ENCODE measurements at places on chromosomes 4 and X. TPM values are rescaled to one million over a fixed set of nuclear protein-coding genes. Genes with fewer than 3 reads are reported as not detected.
A peak's percentile ranks its signal among the peaks of the same experiment; 100 is the strongest.

GRIA2 gene
- 16.4 TPM for total RNA-seq

PPP3CA gene
- total RNA-seq = 79.8 TPM

NOX1 gene
- total RNA-seq = 1.3 TPM

SLC10A4 gene
- total RNA-seq = 3.2 TPM

WDR17 gene
- 7.1 TPM for total RNA-seq

GRCh38 chr4:110268352-110268751 lies 69.9 kb upstream of the ELOVL6 start:
- DNase-seq = no peak

- no peak for DNase-seq
These were observed 833.9 kb downstream of the FSTL5 start for GRCh38 chr4:161329852-161330251.

GRCh38 chrX:46569621-46570020 lies 3.9 kb upstream of the CHST7 start:
- DNase-seq = no peak

- DNase-seq = no peak
These were observed 65.9 kb downstream of the ZNF711 start for GRCh38 chrX:85309717-85310116.

- no peak for DNase-seq
These were observed 140.9 kb upstream of the ANXA3 start for GRCh38 chr4:78410676-78411075.

DNA sequence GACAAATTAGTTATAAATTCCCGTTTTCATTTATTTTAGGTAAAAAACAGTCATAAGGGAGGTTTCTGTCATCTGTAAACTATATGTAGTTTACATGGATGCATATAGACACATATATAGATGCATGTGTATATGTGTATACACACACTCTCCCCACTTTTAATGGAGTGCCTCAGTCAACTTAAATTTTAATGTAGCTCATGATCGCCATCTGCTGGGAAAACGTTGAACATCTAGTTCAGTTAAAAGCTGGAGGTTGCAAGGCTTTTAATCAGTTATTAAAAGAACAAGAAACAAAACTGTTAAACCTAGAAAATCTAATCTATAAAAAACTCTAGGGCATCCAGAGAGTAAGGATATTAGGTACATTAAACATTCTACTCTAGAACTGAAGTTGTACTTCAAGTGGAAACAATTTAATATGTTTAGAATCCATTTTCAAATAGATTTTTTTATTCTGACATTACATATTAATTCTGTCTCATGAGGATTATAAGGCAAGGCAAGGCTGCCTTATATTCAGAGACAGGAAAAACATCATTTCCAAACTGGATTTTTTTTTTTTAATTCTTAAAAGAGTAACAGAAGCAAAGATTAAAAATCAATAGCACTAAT lies 122.6 kb downstream of the SHISA3 start:
- DNase-seq = peak; percentile 43

DNA sequence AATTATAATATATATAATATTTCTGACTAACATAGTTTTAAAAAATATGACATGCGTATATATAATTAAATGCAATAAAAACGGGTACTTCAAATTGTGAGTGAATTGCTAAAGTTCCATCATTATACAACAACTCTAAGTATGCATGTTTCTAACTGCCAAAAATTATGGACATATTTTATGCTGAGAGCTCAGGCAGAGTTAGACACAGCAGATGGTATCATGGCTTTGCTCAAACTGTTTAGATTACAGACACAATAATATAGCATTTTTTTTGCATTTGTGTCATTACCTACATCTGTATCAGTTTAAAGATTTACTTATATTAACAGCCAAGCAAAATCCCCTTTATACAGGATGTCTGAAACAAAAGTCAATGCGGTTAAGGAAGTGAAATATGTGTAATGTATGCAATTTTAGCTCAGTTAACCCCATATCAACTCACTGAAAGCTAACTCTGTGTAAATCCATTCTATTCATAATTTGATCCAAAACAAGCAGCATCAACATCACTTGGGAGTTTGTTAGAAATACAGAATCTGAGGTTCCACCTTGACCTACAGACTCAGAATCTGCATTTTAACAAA lies 119.1 kb upstream of the CNKSR2 start:
- DNase-seq = no peak
